NCI-H1105 (cell line): ENCODE measurements at places on chromosomes 5 and 9.
A peak's percentile ranks its signal among the peaks of the same experiment; 100 is the strongest.

DNA sequence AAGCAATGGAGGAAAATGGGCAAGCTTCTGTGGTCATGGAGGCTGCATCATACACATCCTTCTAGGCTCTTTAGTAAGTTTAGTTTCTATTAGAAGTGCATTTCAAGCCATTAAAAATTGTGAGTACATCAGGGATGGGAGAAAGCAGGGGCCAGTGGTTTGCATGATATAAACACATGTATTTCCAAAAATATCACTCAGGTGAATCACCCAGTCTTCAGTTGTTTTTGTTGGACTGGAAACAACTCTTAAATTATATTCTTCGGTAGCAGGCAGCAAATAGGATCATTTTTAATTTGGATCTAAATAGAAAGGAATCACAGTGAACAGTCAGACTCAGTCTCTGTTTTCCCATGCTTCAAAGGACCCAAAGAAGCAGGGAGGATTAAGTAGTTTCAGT lies 657.9 kb downstream of the TLR4 start:
- no peak for DNase-seq

DNA sequence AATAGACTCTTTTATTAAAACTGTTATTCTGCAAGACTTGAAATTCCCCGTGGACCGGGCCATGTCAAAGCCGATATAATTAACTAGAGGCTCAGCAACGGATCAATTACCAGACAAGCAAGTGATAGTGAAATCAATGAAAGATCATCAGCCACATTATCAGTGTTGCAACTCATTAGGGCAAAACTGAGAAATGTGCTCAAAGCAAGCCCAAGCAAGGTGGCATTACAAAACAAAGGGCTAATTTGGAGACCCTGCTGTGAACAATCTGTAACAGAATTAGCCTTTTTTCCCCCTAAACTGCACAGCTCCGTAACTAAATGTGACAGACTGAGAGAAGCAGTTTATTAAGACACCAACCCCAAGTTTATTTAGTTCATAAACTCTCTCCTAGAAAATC lies 140.3 kb downstream of the BNC2 start:
- DNase-seq: no peak

GRCh38 chr9:92517046-92517445 lies 18.7 kb downstream of the ECM2 start:
- DNase-seq: no peak

- DNase-seq: no peak
Measured at GRCh38 chr5:156598964-156599363, 251.1 kb upstream of the PPP1R2B start.

DNA sequence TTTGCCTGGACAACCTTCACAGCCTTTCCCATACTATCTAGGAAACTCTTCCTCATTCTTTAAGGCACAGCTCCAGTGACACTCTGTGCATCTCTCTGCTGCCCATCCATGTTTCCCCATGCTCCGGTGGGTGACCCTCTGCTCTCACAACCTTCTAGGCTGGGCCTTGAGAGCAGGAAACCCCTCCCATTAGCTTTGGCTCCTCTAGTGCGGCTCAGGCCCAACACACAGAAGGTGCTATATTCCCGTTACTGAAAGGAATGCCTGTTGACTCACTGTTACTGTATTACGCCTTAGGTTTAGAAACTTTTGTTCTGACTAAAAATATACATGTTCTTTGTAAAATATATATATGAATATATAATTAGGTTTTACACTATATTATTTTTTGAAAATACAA lies 8.1 kb upstream of the CCL28 start:
- DNase-seq: no peak

DNA sequence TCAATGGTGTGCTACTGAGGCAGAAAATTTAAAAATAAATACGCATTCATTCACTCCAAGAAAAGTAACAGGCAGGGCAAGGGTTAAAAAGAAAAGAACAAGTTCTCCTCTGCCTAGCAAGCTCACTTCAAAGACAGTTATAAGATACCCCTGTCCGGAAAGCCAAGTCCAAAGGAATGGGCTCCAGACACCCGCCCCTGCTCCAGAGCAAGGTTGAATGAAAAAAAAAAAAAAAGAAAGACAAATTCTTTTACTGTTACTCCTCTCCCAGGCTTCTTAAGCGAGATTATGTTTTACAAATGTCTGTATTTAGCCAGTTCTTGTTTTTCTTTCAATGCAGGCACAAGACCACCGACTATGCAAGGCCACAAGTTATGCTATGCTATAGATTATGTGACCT lies 9.1 kb upstream of the ANXA2R start:
- no peak for DNase-seq

DNA sequence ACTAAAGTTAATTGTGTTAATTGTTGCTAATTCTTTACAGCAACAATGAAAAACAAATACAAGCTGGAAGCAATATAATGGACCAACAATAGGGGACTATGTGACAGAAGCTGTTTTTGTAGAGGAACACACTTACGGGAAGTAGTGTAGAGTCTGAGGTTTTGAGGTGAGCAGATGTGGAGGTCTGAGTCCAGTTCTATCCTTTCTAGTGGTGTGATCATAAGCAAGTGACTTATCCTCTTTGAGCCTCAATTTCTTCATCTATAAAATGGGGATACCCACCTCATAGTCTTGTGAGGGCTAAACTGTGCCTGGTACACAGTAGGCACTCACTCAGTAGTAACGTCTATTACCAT lies 28.3 kb downstream of the ALG2 start:
- no peak for DNase-seq

DNA sequence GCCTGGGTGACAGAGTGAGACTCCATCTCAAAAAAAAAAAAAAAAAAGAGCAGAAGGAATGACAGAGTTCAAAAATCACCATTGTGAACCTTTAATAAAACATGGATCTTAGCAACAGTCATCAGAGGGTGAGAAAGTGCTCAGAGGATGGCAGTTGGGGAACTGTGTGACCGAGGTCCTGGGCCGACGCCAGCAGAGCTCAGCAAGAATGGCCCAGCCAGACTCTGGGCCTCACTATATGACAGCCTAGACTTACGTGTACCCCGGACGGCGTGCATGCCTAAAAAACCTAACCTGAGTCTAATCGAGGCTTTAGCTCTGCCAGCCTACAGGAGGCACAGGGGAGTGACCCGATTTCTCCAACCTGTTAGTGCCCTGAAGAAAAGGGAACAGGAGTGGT lies 64.3 kb downstream of the MVB12B start:
- DNase-seq: no peak

GRCh38 chr5:152634586-152634985 lies 229.5 kb upstream of the NMUR2 start:
- peak; percentile 29 for DNase-seq

DNA sequence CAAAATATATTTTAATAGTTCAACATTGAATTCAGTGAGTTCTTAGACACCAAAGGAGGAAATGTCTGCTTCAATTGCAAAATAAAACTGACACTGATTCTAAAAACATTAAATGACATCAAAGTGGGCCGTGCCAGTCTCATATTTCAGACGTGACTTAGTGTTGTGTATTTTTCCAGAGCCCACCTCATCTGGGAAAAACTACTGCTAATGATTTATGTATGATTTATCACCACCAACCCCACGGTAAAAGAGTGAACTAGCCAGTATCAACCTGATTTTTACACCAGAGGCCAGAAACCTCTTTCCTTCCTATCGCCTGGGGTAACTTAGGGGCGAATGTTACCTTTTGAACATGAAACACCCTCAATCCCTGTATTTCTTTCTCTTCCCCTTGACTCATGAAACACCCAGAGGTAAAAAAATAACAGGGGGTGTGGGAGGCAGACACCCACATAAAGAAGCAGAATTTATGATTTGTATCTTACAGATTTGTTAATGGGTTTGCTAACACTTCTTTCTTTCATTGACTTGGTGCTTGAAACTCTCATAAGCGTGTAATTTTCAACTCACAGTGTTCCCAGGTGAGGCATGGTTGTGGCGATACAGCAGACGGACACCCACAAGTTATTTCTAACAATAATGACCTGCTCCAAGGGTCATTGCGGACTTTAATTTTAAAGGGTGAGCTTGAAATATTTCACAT lies 56.4 kb upstream of the FANCC start:
- DNase-seq: peak; percentile 10

DNA sequence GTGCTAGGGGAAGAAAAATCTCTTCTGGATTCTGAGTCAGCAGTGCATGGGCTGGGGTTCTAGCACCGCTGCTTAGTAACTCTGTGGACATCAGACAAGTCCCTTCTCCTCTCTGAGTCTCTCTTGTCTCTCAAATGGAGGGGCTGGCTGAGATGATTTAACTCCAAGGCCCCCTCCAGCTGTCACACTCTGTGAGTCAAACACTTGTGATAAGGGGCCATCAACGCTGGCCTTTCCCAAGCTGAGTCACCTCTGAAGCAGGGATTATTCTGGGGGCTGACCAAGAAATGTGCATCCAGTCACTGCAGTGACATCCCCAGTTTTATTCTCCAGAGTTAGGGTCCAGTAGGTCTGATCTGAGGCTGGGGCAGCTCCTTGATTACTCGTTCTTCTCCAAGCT lies 110.4 kb upstream of the ZNF462 start:
- no peak for DNase-seq

DNA sequence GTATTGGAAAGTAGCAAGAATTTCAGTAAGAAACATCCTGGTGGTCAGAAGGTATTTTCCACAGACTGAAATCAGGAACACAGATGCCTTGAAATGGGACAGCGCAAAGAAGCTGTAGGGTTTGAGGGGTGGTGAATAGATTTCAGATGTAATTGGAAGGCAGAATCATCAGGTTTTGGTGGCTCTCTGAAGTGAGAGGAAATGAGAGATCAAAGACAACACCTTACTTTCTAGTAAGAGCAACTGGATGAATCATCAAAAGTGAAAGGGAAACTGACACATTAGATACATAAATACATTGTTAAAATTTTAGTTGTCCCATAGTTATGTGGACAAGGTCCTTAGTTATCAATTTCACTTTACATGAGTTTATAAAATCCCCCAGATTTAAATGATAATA lies 188.2 kb upstream of the SLC27A6 start:
- DNase-seq: no peak

GRCh38 chr5:33188089-33188488 lies 252.7 kb upstream of the TARS1 start:
- no peak for DNase-seq
